Liver (tissue), 10 donors: ENCODE measurements at places on chromosomes 13 and 19. TPM values are rescaled to one million over a fixed set of nuclear protein-coding genes. Genes with fewer than 3 reads are reported as not detected.

POLRMT gene
- total RNA-seq: 33.0 TPM

NMRK2 gene
- not detected for total RNA-seq

GRCh38 chr13:101880581-101880980, 428.1 kb downstream of the ITGBL1 start:
- no peak for DNase-seq

- DNase-seq: no peak
Measured at GRCh38 chr13:110624766-110625756, 9.7 kb downstream of the NAXD start.

- no peak for DNase-seq
Measured at GRCh38 chr19:34325981-34326787, 38.8 kb upstream of the GPI start.

GRCh38 chr13:110680852-110681251, 25.1 kb downstream of the CARS2 start:
- no peak for DNase-seq

DNA sequence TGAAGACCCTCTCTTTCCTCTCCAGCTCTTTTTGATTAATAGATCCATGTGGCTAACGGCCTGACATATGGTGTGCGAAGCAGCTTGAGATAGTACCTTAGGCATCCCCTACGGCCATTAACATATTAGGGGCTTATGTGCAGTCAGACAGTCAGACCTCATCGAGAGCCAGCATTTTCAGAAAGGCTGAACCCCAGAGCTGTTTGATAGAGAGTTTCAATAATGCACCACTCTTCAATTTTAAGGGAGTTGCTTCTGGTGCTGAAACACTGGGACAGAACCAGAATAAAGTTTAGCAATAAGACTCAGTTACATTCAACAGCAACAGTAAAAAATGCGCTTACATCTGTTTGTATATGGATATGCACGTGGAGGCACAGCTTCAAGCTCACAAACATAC, 10.8 kb downstream of the POU4F1 start:
- DNase-seq: no peak

DNA sequence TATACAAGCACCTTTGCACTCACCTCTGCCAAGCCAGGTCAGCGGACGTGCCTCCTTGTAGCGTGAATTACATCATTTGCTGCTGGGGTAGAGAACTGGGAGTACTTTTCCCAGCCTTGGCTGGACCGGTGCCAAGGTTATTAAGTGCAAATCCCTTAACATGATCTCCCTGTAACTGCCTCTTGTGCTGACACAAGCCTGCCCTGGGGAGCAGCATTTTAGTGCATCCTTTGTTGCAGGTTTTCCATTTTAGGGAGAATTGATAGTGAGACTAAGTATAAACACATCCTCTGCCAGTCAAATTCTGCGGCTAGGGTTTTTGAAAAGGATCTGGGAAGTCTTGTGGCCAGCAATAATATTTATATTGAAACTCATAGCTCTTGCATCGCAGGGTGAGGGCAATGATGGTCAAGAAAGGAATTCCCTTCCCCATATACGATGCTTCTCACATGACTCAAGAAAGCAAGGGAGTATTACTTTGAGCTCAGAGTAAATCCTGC, 32.7 kb upstream of the DCLK1 start:
- DNase-seq: no peak

ZNF829 gene
- 1.1 TPM for total RNA-seq

GRCh38 chr19:17832443-17833208, 11.3 kb upstream of the INSL3 start:
- no peak for DNase-seq

- no peak for DNase-seq
Measured at GRCh38 chr19:58261968-58262921, 16.5 kb upstream of the ZNF8 start.

GPR18 gene
- total RNA-seq: 0.25 TPM

DNA sequence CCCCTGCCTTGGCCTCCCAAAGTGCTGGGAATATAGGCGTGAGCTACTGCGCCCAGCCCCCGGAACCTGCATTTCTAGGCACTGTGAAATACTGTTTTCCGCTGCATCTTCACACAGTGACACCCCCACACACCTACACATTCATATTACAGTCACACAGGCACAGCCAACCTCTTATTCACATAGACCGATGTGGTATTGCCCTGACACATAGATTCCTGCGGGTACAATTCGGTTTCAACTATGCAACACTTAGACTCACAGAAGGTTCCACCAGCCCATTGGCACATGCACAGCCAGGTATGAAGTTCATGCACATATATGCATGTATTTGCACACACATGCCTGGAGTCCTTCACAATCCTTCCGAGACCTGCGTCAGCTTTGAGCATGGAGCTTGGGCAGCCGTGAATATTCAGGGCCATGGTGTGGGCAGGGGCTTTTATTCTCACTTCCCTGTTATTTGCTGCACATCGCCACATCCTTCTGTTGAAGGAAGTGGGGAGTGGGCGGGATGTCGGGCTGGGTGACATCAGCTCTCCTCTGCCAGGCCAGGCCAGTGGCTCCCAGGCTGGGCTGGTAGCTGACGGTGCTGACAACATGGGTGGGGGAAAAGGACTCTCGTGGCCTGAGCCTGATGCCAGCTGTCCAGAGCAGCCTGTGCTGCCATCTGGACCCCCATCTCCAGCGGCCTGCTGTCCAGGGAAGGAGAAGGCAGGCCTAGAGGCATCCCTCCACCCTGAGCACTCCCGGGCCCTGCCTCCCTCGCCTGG, 5.4 kb upstream of the CDC37 start:
- DNase-seq: no peak

OVOL3 gene
- not detected for total RNA-seq

- no peak for DNase-seq
Measured at GRCh38 chr19:55094456-55095259, 19.0 kb downstream of the EPS8L1 start.

ANGPTL4 gene
- total RNA-seq: 0.65 TPM

TJP3 gene
- total RNA-seq: 6.1 TPM

- DNase-seq: no peak
Measured at GRCh38 chr13:50527612-50528509, 315.6 kb downstream of the DLEU7 start.

DNA sequence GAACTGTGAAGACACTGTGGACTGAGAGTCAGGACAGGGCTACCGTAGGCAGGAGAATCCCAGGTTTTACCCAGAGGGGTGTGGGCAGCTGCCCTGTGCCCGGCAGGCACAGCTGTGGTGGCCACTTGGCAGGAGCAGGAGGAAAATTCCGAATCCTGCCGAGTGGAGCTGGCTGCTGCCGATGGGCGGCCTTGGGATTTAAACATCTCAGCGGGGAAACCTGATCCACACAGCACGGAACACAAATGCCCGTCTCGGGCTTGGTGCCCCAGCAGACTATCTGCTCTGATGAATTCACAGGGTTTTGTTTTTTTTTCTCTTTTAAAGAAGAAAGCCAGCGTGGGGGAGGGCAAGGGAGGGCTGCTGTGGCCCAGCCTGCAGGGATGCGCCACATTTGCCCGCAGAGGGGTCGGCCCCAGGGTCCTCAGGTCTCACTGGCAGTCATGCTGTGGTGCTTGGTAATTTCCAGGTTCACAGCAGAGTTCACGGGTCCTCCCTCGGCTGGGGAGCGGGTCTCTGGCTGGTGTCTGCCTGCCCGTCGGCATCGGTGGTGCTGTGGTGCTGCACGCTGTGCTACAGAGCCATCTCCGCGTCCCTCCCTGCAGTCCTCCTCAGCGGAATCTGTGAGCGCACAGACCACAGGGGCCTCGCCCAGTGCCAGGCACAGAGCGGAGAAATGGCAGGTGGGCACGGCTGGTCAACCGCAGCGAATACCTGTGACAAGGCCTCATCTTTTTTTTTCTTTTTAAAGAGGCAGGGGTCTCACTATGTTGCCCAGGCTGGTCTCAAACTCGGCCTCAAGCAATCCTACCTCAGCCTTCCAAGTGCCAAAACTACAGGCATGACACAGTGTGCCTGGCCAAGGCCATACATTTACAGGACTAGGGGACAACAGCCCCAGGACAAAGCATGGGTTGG, 28.1 kb downstream of the MPND start:
- no peak for DNase-seq

- no peak for DNase-seq
Measured at GRCh38 chr13:111186305-111186935, 71.3 kb downstream of the ARHGEF7 start.

DNA sequence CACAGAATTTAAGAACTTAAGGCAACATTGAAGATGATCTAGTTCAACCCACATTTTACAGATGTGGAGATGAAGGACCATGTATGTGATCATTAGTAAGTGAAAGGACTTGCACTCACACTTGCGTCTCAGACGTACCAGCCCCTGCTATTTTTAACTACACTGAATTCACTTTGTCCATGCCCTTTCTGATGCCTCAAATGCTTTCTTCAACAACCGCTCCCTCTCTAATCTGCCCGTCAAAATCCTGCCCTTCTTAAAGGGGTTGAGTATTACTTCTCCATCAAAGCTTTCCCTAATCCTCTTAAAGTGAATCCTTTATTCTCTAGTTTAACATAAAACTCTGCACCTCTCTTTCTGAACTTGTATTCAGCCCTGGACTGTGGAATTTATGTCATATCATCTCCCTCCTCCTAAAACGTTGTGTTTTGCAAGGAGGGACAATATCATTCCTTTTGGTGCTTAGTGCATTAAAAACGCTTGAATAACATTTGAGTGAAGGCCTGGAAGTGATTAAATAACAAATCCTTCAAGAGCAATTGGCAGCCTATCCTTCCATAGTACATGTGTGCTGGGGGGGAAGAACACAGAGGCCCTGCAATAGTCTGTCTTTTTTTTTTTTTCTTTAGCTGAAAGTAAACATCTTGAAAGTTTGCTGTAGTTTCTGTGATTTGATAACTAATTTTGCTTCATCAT, 493.3 kb downstream of the LMO7 start:
- no peak for DNase-seq

DNA sequence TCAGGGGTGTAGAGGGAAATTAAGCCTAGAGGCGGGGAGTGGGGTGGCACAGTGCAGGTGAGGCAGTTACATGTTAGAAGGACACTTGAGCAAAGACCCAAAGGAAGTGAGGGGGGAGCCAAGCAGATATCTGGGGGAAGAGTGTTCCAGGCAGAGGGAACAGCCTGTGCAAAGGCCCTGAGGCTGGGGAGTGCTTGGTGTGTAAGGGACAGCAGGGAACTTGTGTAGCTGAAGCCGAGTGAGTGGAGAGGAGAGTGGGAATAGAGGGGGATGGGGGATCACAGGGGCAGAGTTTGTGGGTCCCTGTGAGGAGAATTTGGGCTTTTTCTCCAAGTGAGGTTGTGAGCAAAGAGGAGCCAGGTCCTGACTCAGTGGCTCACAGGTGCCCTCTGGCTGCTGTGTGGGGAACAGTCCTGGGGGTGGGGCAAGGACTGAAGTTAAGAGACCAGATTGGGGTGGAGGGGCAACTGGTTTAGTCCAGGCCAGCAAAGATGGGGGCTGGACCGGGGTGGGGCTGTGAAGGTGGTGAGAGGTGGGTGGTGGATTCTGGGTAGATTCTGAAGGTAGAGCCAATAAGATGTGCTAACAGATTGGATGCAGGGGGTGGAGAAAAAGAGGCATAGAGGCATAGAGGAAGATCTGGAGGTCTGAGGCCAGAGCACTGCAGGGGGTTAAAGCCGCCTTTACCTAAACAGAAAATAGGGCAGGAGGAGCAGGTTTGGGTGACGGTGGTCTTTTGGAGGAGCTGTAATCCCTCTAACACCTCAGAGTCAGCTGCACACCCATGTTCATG, 75.3 kb downstream of the CACNA1A start:
- DNase-seq: peak; percentile 39

DNA sequence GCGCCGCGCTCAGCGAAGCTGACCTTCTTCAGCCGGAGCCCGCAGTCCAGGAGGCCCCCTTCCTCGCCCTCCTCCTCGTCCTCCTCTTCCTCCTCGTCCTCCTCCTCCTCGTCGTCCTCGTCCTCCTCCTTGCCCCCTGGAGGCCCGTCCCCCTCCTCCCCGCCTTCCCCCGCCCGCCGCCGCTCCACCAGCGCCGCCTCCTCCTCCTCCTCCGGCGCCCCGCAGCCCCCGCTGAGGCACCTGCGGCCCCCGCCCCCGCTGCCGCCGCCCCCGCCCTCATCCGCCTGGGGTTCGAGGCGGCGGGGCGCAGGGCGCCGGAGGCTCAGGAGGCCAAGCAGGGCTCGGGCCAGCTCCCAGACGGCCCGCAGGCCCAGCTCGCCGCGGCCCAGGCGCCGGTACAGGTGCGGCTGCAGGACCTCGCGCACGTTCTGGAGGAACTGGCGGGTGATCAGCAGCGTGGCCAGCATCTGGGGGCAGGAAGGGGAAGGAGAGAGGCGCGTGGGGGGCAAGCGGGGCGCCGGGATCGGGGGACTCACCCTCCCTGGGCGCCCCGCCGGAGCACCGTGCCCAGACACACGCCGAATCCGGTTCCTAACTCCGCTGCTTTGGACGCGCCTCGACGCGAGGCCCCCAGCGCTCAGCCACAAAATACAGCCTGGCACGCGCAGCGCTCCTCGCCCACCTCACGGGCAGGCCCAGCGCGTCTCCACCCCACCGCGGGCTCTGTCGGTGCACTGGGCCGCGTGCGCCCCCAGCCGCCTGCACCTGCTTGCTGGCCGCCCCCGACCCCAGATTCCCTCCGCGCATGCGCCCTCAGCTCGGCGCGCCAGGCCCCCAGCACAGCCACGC, 5.9 kb downstream of the ANO8 start:
- DNase-seq: no peak

- no peak for DNase-seq
Measured at GRCh38 chr13:50757008-50757407, 86.5 kb downstream of the DLEU7 start.

ZSCAN4 gene
- total RNA-seq: not detected

PET100 gene
- 22.0 TPM for total RNA-seq

DNA sequence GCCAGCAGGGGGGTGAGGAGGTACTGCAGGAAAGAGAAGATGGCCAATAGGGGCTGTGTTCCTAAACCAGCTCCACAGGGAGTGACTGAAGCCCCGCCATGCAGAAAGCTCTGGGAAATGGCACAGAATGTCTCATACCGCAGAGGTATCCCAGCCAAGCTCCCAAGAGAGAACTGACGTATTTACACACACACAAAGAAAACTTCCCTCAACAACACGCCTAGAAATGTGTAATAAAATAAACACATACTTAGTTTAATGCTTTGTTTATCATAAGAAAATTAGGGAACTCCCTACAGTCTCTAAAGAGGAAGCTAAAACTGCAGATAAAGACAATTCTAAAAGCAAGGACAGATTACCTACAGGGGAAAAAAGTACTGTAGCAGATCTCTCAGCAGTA, 40.0 kb downstream of the ESD start:
- no peak for DNase-seq

- DNase-seq: no peak
Measured at GRCh38 chr13:102709536-102709935, 14.7 kb upstream of the METTL21C start.

PCSK4 gene
- total RNA-seq: 2.6 TPM

GRCh38 chr19:38340927-38341326, 5.3 kb downstream of the CATSPERG start:
- no peak for DNase-seq

- DNase-seq: peak; percentile 91
Measured at GRCh38 chr19:35744430-35745327, 539 bp downstream of the U2AF1L4 start.

DNA sequence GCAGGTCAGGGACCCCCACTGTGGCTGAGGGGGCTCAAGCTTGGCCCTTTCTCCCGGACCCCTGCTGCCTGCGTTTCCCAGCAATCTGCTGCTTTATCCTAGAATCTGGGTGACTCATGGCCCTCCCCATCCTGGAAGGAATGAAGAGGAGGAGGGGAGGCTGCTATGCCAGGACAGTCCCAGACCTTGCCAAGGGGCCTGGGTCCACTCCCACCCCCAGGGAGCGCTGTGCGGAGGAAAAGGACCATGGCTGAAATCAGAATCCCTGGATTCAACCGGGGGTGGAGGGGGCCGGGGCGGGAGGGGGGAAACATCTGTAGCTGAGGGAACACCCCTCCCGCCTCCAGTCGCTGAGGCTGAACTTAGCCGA, 20.5 kb downstream of the ZNF114 start:
- no peak for DNase-seq

GRCh38 chr19:18609717-18610051, 3.0 kb upstream of the TMEM59L start:
- no peak for DNase-seq
